ENCODE measurements at places on chromosomes 6 and 20.

DNA sequence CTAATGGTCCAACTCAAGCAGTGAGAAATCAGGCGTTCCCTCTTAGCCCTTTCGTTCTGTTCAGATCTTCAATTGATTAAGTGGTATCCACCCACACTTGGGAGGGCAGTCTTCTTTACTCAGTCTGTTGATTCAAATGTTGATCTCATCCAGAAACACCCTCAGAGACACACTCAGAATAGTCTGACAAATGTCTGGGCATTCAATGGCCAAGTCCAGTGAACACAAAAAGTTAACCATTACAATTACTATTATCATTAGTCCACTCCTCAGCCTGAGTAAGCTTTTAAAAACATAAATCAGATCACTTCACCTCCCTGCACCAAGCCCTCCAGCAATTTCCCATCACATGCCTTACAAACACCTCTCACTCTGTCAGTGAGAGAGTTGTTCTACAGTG is 423.2 kb downstream of the RFPL4B start:
- no peak for DNase-seq

DNA sequence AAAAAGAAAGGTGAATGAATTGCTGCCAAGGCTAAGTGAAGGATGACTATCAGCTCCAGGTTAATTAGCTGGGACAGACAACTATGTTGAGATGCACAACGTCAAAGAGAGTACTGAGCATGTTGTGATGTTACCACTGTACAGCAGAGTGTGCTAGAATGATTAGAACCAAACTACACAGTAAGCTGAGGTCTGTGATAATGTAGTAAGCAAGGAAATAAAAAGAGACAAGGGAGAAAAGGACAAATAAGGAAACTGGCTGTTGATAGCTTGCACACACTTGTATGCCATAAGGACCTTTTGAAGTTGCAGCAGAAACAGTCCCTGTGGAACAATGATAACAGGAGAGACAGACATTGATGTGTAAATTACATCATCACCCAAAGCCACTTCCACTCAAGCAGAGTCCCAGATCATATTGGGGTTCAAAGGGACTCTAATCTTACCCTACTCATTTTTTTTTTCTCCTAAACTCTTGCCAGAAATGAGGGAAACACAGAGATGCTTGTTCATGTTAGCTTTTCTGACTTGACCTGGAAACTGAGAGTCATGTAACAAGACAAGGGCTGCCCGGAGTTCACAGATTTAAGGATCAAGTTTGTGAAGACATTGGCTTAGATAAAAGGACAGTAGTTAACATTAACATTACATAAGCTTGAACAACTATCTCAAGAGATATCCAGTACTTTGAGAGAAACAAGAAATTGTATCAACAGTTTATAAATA is 189.9 kb downstream of the CENPW start:
- no peak for DNase-seq

GRCh38 chr6:22026164-22026678 is 270.6 kb downstream of the PRL start:
- peak; percentile 94 for DNase-seq

- DNase-seq: no peak
Measured at GRCh38 chr6:166813461-166813860, 142.9 kb downstream of the RNASET2 start.

DNA sequence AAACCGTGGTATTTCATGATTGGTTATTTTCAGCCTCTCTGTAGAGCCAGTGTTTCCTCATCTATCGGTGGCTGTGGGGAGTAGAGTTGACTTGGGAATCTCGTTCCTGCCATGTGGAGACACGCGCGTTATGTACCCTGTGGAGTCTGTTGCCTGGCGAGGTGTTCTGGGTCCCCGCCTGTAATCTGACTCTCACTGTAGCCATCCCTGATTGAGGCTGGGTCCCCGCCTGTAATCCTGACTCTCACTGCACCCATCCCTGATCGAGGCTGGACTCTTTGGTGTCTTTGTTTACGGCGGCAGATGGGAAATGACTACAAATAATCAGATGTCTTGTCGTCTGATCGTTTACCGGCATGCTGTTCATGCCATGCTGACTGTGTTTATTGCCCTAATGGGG is 153.9 kb downstream of the DTNBP1 start:
- DNase-seq: no peak
